ENCODE measurements at places on chromosomes 12 and 14. TPM values are rescaled to one million over a fixed set of nuclear protein-coding genes. Genes with fewer than 3 reads are reported as not detected.

The TMPRSS12 gene
- not detected for total RNA-seq

The CPM gene
- 0.66 TPM for total RNA-seq

The CLEC1B gene
- not detected for total RNA-seq

DNA sequence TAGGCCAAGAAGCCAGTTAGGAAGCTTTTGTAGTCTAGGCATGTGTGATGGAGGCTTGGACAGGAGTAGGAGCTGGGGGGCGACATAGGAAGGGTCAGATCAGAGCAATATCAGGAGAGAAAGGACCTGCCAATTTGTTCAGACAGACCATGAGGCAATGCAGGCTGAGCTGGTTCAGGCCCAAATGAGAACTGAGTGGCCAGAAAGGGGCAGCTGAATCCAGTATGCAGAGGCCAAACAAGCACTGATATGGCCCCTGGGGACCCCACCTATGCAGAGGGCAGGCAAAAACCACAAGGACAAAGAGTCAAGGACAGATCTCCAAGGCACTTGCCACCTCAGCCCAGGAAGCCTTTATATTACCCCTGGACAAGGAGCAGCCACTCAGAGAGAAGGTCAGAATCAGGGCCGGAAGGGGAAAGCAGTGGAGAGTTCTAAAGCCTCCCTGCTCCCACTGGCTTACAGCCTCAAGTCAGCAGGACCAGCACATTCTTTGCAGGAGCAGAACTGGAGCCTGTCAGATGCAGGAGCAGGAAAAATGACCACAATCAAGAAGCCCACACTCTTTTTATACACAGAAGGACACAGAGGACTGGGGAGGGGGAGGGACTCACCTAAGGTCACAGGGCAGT, 37.2 kb downstream of the CLMN start:
- DNase-seq, result no peak

DNA sequence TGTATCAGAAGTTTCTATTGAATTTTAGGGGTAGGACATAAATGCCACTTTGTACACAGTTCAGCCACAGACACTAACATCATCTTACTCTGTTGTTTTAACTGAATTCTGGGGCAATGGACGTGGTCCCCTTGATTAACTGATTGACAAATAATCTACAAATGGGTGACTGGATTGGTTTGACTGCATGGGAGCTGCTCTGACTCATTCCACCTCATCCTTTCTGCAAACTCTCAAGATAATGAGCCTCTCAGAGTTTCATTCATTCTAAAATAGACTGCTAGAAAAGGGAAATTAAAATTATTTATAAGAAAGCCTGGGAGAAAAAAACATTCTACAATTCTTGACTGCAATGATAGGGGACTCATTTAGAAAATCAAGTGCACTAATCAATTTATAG, 570.4 kb upstream of the SEL1L start:
- DNase-seq, result no peak

DNA sequence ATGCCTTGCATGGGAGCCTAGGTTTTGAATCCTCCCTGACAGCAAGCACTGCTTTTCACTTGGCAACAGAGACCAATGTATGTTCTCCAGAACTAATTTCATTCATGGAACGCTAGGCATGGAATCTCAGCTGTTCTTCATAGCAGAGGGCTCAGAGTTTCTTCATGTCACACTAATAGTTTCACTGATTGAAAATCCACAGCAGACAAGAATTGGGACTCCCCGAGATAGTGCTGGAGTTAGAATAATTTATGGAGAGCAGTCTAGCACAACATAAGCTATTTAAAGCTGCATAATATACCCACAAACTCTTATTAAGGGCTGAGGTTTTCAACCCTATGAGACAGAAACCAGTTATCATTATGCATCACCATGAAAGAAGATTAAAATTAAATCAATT, 342.5 kb downstream of the TMEM132D start:
- DNase-seq, result no peak

DNA sequence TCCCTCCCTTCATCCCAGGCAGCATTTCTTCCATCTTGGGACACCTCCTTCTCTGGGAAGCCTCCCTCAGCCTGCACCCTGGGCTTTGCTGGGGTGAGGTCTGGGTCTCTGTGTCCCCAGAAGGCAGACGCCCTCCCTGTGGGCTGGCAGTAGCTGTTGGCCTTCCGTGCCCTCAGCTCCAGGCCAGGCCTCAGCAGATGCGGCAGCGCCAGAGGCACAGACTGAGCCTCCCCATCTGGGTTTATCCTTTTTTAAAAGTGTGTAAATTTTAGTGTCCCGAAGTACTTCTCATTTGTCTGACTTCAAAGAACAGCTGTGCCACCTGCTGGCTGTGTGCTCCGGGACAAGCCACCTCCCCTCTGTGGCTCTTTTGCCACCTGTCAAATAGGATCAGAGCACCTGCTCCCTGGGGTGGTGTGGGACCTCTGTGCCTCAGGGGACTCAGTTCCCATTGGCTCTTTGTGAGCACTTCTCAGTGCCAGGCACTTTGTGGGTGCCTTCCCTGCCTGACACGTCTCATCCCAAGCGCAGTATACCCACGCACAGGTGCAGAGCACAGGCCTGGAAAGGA, 11.1 kb downstream of the EXOC3L4 start:
- DNase-seq, result no peak

DNA sequence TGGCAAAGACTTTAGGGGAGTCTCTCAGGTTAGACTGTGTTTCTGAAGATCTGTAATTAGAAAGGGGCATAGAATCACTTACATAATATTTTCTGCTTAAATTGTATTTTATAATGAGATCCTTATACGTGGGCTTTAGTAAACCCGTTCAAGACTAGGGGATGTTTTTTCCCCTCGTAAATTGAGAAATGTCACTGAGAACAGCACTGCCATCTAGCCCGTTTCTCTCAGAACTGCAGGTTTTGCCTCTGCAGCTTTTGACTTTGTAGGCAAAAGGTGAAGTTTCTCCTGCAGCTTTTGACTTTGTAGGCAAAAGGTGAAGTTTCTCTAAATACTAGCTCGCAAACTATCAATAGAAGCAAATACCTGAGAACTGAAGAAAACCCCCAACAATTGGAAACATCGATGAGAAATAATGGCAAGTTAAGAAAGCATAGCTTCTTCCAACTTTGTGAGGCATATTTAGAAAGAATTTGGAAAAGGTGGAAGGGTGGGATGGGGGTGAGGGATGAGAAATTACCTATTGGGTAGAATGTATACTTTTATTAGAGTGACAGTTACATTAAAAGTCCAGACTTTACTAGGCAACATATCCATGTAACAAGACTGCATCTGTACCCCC, 9.9 kb upstream of the ASPG start:
- DNase-seq, result no peak

DNA sequence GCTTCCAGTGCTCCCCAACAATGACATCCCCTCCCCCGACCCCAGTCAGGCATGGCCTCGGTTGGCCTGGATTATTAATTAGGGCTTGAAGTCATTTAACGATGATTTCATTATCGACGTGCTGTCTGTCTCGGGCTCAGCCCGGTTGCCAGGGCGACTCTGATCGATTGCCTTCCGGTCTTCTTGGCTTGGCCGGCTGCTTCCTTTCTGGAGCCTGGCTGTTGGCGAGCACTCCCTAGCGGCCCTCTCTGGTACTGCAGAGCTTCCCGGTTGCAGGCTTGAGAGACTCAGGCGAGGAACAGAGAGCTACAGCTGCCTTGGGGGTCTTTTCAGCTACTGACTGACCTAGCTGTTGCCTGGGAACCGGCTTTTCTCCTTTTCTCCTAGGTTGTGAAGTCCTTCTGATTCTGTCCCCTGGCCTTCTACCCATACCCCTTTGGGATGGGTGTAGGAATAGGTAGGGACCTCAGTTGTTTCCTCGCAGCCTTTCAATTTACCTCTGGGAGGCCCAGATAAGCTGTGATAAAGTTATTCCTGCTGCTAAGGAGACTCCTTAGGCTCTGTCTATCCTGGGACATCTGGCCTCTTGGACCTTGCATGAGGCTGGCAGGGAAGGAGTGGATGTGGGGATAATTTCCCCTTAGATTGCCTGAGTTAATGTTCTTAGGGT, 5.5 kb upstream of the CISTR start:
- DNase-seq, result peak; percentile 97

DNA sequence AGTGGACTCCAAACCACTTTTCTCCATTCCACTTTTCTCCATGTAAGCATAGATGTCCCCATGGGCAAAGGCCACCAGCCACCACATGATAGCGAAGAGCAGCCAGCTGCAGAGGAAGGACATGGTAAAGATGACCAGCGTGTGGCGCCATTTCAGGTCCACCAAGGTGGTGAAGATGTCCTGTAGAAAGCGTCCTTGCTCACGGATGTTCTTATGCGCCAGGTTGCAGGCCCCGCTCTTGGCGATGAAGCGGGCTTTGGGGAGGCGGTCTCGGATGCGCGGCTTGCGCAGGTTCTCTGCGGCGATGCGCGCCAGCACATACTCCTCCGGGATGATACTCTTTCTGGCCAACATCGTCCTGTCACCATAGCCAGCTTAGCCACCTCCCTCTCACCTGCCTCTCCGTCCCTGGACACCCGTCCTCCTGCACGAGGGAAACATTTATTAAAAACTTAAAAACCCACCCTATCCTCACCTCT, 1.2 kb downstream of the KCNJ8 start:
- peak; percentile 77 for DNase-seq

- DNase-seq, result no peak
Observed at GRCh38 chr14:68402525-68403101, 390.3 kb downstream of the ZFP36L1 start.

- no peak for DNase-seq
Observed at GRCh38 chr12:3269594-3269993, 192.4 kb downstream of the TSPAN9 start.

- no peak for DNase-seq
Observed at GRCh38 chr14:89136587-89136986, 280.4 kb downstream of the FOXN3 start.

All from WTC11 (cell line).